ENCODE measurements at places on chromosomes 7 and 10.

DNA sequence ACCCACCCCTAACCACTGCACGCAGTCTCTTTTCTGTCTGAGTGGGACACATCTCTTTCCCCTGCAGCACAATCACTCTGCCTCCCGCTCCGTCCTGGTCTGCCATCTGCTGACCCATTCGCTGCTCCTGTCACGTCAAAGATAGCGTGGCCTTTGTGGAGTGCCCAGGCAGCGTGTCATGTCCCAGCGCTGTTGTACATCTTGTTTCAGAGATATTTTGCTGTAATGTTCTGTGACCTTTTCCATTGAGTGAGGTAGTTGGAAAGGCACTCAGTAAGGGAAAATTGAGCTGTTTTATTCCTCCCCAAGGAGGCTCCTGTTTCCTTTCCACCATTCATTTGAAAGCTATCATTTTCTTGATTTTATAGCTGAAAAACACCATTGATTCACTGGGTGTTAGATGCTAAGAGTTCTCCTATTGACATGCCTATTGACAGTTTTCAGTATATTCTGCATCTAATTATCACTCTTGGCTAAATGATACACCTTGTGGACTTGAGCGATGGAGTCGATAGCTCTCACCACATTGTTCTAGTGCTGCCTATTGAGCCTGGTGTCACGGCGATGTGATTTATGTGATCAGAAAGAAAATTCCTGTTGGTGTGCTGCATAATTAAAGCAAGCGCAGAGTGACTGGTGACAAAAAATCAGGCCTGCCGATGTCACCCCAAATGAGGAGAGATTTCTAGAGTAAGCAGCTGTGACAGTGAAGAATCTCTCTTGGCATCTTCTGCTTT is 372.6 kb downstream of the LRMDA start:
- DNase-seq = no peak

GRCh38 chr7:3879355-3880075 is 578.5 kb downstream of the SDK1 start:
- no peak for DNase-seq

GRCh38 chr7:158527915-158528502 is 59.6 kb downstream of the PTPRN2 start:
- DNase-seq = no peak

GRCh38 chr10:72308320-72308987 is 34.7 kb downstream of the DDIT4 start:
- no peak for DNase-seq

DNA sequence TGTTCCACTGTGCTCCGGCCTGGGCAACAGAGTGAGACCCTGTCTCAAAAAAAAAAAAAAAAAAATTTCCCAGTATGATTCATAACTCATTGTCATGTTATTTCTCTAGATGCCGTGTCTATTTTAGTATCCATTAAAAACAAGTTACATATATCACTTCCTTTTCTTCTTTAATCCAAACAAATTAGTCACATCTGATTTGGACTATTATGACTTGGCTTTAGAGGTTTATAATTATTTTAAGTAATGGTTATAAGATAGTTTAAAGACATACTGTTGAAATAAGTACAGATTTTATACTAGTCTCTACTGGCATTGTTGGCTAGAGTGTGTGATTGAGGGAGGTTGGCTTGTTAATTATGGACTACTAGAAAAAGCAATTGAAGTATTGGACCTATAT is 53.3 kb downstream of the ZMYND11 start:
- DNase-seq = no peak

- DNase-seq = no peak
Observed at GRCh38 chr7:138626846-138627245, 74.3 kb downstream of the SVOPL start.

DNA sequence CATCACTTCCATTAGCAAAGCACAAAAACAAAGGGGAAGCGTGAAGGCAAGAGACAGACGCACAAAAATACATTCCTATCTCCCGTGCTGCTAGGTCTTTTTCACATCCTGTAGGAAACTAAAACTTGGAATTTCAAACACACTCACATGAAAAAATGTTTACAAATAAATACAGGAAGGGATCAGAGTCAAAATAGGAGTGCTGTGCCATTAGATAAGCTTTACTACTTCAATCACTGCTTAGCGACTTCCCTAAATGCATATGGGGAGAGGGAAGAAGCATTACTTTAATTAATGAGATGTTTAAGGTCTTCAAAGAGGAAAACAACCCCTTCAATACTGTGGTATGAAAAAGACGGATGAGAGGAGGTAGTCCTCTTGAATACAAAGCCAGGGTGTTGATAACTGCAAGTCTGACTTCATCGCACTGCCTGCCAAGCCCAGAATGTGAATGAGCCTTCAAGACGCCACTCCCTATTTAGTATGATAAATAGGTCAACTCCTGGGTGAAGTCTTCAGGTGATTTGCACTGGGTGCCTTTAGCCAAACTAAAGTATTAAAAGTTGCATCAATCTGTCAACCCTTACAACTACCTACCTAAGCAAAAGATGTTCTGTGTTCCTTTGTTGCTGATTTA is 13.9 kb downstream of the PARD3 start:
- DNase-seq = no peak

DNA sequence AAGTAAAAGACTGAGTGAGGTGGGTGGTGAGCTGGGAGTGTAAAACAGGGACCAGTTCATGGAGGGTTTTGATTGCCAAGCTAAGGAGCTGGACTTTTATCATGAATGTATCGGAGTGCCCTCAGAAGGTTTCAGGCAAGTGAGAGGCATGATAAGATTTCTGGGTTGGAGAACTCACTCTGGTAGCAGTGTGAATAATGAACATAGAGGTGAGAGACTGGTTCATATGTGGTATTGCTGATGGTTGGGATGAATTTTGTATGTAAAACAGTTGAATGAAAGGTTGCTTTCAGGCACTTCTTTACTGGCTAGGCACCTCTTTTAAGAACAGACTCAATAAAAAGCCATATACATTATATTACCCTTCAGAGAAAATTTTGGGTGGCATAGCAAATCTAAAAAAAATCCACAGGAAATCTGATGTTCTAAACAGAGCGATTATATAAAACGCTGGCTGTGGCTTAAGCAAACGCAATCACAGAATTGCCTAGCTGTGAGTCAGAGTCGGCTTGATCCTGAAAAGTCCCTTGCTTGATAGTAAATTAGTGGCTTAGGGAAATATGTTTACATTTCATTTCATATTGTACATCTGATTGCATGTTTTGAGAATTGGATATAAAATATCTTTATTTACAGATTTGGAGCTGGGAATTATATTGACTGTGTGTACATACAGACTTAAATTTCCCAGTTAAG is 92.9 kb upstream of the HDAC9 start:
- DNase-seq = no peak

- DNase-seq = peak; percentile 83
Observed at GRCh38 chr10:1454428-1454827, 282.9 kb downstream of the ADARB2 start.

GRCh38 chr7:101128040-101128834 is 1.3 kb downstream of the SERPINE1 start:
- DNase-seq = no peak

- no peak for DNase-seq
Observed at GRCh38 chr10:1048349-1048731, 579 bp downstream of the IDI1 start.

DNA sequence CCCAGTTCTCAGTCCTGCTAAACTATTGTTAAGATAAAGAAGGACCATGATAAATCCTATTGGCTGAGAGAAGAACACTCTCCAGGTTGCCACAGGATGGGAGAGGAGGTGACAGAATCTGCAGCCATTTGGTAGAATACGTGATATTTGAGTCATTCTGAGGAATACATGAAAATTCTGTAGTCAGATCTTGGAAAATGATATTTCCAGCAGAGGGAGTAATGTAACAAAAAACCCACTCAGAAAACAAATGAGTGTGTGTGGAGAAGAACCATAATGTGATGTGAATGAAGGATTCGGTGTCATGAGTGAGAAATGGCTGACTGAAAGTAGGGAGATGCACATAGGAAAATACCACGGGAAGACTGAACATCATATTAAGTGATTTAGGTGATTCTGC is 128.5 kb upstream of the PFKP start:
- DNase-seq = no peak

DNA sequence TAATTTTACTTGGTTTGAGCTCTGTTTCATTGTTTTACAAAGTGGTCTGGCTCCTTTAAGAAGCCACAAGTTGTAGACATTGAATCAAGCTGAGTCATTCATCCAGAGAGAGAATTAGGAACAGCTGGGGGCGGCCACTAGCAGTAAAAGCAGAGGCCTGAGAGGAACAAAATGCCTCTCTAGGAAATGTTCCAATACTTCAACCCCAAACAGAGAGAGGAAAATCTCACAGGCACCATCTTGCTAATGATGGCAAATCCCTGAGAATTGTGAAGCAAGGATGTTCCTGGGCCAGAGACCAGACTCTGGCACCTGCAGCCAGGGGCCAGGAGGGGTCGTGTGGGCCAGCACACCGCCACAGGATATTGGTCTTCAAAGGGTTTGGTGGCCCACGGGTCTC is 26.5 kb upstream of the TRIL start:
- DNase-seq = no peak

GRCh38 chr7:26698806-26699205 is 165.6 kb downstream of the SKAP2 start:
- no peak for DNase-seq

DNA sequence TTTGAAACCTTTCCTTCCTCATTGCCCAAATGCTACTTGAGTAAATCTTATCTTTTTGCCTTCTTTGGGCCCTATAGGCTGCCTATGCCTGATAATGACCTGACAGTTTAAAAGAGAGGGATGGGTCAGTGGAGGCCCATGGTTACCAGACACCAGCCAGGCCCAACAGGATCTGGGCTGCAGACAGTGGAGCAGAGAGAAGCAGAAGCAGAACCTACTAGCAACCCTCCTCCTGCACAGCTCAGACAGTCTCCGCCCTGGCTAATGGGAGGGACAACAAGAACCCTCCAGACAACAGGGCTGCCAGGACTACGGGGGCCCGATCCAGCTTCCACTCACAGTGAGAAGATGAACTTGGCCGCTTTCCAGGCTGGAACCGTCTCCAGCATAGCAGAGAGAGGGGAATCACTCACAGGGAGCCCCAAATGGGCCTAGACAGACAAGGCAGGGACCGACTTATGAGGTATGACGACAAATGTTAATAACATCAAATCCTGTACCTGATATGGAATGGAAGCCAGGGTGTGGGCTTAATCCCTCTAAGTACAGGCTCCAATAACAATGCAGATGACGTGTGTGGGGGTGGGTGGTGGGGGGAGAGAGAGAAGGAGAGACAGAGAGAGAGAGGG is 31.7 kb upstream of the DGKI start:
- no peak for DNase-seq

GRCh38 chr7:151391358-151391730 is 18.5 kb downstream of the WDR86 start:
- DNase-seq = no peak

DNA sequence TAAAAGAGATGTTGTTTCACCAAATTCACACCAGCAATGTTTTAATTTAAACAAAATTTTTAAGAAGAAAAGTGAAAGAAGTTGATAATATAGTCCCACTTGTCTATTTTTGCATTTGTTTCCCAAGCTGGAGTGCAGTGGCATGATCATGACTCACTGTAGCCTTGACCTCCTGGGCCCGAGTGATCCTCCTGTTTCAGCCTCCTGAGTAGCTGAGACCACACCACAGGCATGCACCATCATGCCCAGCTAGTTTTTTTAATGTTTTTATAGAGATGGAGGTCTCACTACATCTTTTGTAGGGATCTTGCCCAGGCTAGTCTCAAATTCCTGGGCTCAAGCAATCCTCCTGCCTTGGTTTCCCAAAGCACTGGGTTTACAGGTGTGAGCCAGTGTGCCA is 14.1 kb upstream of the NDUFA5 start:
- DNase-seq = no peak

DNA sequence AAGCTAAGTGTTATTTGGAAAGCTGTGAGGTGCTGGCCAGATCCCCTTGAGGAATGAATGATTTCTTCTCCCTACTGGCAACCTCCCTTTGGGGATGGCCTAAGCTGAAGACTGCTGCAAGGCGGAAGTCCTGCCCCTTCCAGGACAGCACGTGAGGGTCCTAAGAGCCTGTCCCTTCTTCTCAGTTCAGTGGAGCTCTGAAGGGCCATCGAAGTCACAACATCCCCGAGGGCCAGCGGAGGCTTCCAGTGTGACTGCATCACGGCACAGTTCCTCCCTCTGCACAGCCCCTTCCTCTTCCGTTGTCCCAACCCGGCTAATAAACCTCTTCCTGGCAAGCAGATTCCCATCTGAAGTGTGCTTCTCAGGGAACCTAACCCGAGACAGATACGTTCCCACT is 43.7 kb downstream of the RNF32 start:
- no peak for DNase-seq

GRCh38 chr10:110802551-110803238 is 69.0 kb upstream of the PDCD4 start:
- peak; percentile 24 for DNase-seq

- no peak for DNase-seq
Observed at GRCh38 chr10:101228153-101228965, 904 bp downstream of the LBX1 start.

GRCh38 chr7:106915407-106915806 is 50.3 kb downstream of the PIK3CG start:
- no peak for DNase-seq

- DNase-seq = no peak
Observed at GRCh38 chr10:28948046-28948445, 270.7 kb downstream of the BAMBI start.

- DNase-seq = no peak
Observed at GRCh38 chr7:147418966-147419365, 1171.6 kb upstream of the C7orf33 start.

DNA sequence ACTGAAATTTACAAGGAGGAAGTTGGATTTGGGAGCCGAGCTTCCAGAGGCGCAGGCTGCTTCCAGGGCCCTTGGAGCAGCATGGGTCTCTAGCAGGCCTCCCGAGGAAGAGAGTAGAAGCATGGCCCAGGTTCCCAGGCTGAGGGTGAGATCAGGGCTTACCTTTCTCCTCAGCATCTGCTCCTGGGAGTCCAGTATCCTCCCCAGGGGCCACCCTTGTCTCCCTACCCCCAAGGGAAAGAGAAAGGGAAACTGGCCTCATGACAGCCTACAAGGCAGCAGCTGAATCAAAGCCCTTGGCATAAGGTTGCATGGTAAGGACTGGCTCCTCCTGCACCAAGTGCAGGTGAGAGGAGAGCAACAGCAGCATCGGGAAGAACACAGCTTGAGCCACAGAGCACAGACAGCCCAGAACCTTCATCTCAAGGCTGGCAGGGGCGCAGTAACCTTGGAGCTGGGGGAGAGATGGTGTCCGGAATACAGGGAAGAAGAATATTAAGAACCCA is 114.5 kb downstream of the MARCHF5 start:
- no peak for DNase-seq

DNA sequence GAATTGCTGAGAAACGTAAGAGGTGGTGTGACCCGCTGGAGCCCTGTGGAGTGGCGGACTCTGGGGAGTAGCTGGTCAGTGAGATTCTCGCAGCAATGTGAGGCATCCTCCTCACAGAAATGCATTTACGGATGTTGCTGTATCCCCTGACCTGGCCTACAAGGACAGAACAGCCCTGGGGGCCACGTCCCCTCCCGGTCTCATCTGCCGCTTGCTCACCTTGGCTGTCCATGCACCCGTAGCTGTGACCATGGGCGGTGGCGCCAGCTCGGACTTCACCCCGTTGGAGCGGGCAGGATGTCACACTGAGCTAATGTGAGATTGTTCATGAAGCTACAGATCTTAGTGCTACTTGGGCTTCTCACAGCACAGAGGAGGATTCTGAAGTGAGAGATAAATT is 193.8 kb downstream of the EBF3 start:
- DNase-seq = no peak

- no peak for DNase-seq
Observed at GRCh38 chr7:99235925-99236324, 28.0 kb upstream of the KPNA7 start.

- DNase-seq = no peak
Observed at GRCh38 chr7:105721571-105722104, 140.3 kb upstream of the EFCAB10 start.

Data from germinal center (tissue), 1 donor.